ENCODE measurements at places on chromosomes 5 and 9.

DNA sequence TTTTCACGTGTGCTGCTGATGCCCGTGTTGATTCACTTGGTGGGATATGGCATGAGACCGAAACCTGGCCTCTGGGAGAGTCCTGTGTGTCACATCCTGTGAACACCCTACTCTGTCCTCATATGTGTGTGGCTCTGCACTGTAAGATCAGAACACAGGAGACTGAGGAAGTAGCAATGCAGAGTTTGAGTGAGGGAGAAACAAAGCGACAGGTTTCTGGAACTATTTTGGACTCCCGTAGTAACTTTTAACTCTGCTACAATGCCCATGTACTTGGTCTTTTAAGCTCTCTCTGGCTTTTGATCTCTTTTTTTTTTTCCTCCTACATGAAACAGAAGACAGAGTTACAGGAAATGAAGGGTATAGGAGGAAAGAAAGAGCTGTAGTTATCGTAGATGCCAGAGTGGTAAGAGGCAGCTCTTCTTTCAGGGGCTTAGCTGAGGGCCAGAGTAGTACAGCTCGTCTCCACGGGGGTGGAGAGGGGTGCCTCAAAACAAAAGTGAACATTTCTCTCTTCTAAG lies 26.6 kb downstream of the GRAMD2B start:
- no peak for DNase-seq

- peak; percentile 27 for DNase-seq
Measured at GRCh38 chr5:119063579-119064379, 7.1 kb upstream of the DMXL1 start.

DNA sequence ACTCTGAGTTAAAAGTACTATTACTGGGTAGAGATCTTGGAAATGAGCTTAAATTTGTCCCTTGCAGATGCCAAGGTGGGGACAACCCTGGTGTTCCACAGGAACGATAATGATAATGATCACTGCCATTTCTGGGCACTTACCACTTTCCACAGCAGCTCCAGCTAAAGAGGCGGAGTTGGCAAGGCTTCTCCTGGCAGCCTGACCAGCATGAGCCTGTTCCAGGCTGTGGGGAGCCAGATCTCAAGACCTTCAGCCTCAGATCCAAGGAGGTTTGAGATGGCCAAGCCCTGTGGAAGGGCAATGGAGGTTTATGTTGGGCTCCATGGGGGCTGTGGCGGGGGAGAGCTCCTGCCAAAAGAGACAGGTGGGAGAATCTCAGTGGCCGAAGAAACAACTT lies 244.9 kb upstream of the MVB12B start:
- no peak for DNase-seq

GRCh38 chr9:137988701-137989100 lies 111.1 kb downstream of the CACNA1B start:
- no peak for DNase-seq

DNA sequence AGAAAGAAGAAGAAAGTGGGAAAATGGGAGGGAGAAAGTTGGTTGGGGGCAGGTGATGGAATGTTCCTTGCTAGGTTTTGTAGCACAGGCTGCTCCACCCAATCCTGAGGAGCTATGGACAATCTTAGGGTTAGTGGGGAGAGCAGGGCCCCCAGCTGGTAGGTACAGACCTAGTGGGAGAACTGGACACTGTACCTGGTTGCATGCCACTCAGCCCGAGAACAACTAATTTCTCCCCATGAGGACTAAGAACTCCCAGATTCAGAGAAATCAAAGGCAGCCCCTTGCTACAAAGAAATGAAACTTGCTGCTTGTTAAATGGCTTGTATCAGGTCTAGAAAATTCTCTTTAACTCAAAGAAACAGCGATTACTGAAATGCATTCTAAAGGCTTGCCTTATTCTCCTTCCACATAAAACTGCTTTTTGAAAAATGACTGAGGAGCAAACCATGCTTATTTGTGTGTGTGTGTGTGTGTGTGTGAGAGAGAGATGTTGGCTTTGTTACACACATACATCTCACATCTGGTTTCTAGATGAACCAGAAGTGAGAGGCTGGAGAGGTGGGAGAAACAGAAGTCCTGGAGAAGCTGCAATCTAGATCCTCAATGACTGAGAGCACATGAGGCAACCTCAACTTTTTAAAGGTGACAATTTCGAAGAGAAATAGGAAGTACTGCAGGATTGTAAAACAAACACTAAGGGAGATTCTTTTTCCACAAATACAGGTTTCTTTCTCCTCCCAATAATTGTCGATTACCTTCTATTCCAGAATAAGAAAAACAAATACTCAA lies 28.9 kb downstream of the FYB1 start:
- DNase-seq: no peak

GRCh38 chr5:40798801-40799210 lies 632 bp upstream of the PRKAA1 start:
- DNase-seq: peak; percentile 96

DNA sequence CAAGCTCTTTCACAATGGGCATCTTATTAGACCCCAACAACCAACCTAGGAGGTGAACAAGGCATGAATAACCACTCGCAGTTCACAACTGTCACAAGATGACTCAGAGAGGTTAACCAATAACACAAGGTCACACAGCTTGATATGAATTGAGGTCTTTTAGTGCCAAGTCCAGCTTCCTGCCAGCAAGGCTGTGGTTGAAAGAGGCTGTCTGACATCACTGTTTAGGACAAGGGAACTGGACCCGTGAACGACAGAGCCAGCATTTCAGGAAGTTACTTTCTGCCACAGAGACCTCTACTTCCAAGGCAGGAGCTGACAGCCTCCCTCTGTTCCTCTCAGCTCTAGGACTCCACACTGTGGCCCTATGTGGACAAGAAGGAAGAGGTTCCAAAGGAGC lies 53.4 kb upstream of the ALDH1B1 start:
- DNase-seq: peak; percentile 81

DNA sequence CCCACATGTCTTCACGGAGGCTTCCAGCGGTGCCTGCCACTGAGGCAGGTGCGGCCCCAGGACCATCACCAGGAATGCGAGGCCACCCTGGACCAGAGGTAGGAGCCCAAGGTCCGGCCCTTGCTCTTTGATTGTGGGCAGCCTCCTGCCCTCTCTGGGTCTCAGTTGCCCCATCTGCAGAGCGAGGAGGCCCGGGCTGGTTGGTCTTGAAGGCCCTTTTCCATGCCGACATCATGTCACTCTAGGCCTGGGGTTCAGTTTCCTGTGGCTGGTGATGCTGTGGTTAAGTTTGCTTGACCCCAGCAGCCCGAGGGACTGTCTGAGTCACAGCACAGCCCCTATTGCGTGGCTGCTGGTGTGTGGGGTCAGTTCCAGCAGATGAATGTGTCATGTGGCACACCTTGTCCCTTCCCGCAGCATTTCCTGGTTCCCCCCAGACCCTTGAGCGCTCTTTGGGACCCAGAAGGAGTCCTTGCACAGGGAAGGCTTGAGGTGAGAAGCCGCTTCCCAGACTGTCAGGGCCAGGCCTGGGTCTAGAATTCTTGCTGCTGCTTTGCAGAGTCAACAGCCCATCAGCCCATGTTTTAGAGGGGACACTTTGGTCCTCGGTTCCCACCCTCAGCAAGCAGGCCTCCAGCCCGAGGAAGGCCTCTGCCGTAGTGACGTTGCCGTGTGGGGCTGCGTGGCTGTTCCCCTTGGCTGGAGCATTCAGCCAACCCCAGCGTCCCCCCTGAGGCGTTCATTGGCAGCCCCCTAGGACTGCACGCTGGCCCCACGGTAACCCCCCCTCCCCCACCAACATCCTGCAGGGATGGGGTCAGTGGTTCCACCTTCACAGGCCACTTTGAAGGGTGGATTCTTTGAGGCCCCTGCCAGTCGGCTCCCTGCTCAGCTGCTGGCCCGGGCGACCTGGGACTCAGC lies 31.0 kb upstream of the HMCN2 start:
- peak; percentile 80 for DNase-seq

DNA sequence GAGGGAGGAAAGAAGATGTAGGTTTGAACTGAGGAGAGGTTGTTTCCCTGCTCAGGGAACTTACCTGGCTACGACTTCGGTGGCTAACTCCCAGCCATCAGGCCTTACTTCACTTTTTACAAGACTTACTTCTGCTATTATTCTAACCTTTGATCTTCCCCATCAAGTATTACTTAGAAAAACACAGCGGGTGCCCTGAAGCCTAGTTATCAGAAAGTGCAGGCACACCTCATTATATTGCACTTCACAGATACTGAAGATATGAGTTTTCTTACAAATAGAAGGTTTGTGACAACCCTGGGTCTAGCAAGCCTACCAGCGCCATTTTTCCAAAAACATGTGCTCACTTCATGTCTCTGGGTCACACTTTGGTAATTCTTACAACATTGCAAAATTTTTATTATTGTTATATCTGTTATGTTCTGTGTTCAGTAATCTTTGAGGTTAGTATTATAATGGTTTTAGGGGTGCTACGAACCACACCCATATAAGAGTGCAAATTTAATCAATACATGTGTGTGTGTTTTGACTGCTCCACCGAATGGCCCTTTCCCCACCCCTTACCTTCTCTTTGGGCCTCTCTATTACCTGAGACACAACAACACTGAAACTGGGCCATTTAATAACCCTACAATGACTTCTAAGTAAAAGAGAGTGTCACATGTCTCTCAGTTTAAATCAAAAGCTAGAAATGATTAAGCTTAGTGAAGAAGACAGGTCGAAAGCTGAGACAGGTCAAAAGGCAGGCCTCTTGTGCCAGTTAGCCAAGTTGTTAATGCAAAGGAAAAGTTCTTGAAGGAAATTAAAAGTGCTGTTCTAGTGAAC lies 2102.7 kb upstream of the WWC1 start:
- DNase-seq: no peak

GRCh38 chr9:88435336-88435735 lies 47.1 kb downstream of the SPIN1 start:
- DNase-seq: no peak

- no peak for DNase-seq
Measured at GRCh38 chr5:167797933-167798332, 493.5 kb upstream of the WWC1 start.

GRCh38 chr9:7392148-7392547 lies 407.4 kb downstream of the DMAC1 start:
- no peak for DNase-seq

- peak; percentile 41 for DNase-seq
Measured at GRCh38 chr9:80842389-80842788, 847.0 kb downstream of the TLE1 start.

GRCh38 chr5:119112151-119112550 lies 41.3 kb downstream of the DMXL1 start:
- DNase-seq: no peak

DNA sequence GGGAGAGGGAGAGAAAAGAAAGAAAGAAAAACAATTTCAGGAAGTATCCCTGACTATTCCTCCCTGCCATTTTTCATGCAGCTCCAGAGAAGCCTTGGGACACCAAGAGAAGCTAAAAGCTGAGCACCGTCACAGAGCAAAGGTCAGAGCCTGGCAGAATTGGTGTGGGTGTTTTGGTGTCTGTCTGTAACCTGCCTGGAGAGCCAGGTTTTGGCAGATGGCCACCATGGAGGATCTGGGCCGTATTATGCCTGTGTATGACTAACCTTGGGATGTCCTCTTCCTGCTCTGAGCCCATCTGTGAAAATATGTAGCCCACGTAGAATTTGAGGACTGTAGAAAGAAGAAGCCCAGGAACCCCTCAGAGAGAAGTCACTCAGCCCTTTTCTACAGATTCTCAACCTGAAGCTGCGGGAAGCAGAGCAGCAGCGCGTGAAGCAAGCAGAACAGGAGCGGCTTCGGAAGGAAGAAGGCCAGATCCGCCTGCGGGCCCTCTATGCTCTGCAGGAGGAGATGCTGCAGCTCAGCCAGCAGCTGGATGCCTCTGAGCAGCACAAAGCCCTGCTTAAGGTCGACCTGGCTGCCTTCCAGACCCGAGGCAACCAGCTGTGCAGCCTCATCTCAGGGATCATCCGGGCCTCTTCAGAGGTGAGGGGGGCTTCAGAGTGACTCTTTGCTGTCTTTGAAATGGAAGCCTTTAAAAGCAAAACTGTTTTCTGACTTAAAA lies 18.8 kb downstream of the GLE1 start:
- DNase-seq: peak; percentile 39

- DNase-seq: no peak
Measured at GRCh38 chr5:6730807-6731206, 17.6 kb downstream of the TENT4A start.

- DNase-seq: no peak
Measured at GRCh38 chr9:72315510-72316311, 49.3 kb downstream of the ZFAND5 start.

DNA sequence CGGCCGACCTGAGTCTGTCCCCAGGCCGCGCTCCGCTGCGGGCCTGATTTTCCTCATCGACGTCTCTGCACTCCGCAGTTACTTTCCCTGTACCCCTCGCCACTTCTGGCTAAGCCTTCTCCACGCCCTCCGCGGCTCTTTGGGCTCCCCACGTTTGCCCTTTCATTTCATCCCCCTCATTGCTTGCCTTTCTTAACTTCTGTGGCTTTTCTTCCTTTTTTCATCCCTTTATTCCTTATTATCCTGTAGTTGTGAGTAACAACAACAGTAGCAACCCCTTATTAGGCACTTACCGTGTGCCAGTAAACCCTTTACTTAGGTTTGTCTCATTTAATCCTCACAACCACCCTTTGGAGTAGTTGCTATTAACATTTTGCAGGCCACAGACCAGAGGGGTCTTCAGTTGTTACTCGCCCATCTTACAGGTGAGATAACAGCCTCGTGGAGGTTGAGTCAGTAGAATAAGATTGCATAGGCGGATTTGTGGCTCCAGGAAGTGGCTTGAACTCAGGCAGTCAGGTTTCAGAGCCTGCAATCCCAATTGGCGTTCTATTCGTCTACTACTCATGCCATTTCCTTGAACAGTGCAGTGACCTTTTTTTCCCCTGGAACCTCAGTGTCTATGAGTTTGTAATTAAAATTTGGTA lies 724 bp downstream of the TCERG1 start:
- DNase-seq: no peak

GRCh38 chr5:14039063-14039462 lies 94.6 kb upstream of the DNAH5 start:
- DNase-seq: peak; percentile 85

DNA sequence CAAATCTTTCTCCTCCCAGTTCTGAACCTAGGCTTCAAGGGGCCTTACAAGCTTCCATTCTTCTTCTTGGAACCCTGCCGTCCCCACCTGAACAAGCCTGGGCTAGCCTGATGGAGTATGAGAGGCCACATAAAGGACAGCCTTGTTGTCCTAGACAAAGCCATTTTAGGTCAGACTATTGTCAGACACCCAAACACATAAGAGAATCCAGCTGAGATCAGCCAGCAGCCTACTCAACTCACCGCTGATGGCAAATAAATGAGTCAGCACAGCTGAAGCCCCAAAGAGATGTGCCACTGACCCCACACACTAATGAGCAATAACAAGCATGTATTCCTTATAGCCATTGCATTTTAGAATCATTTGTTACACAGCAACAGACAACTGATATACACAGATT lies 33.8 kb downstream of the SVEP1 start:
- no peak for DNase-seq

- no peak for DNase-seq
Measured at GRCh38 chr5:77849308-77849900, 73.3 kb upstream of the TBCA start.

- peak; percentile 38 for DNase-seq
Measured at GRCh38 chr5:36392186-36392585, 90.5 kb upstream of the RANBP3L start.

DNA sequence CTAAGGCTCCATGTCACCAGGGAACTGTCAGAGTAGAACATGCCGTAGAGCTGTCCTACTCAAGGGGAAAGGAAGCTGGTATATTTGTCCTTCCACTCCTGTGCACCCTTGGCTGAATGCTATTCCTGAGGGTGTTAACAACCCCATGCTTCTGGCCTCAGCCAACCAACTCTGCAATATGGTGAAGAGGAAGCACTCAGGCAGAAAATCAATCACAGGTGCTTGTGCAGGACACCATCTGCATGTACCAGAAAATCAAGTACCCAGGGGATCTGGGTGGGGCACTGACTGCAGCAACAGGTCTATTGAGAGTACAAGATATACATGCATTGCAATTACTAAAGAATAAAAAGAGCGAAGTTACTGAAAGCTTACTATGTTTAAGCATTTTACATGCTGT lies 51.4 kb upstream of the NEK6 start:
- DNase-seq: no peak

Data from osteoblast (primary cell).